Activated naive CD8-positive, alpha-beta T cell treated with anti-CD3 and anti-CD28 coated beads, Interleukin-2, amount 10 ng/mL, durations not matched to agents 7 days and 5 days (primary cell): ENCODE measurements at places on chromosomes 1 and 21. TPM values are rescaled to one million over a fixed set of nuclear protein-coding genes. Genes with fewer than 3 reads are reported as not detected.

DNA sequence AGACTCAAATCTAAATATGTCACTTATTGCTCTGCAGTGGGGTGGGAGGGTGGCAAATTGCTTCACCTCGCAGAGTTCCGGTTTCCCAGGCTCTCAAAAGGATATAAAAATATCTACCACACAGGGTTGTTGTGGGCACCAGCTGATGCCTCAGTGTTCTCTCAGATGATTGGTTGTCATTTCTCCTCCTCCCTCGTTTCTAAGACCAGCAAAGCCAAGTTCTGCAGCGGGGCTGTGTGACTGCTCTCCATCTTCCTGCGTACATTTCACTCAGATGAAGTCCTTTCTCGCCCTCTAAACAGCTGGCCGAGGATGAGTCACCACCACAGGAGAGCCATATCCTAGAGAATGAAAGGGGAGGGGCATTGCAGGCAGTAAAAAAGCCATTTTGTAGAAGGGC, 35.0 kb upstream of the VWA5B1 start:
- H3K27me3 ChIP-seq: peaks cover 14% of the 10 kb centered on the region
- H3K27ac ChIP-seq: no peak overlapping the region
- H3K4me3 ChIP-seq: no peak overlapping the region
- H3K4me1 ChIP-seq: no peaks in the 10 kb centered on the region
- no peak for DNase-seq

The PTCH2 gene
- total RNA-seq: 1.6 TPM

The TPTE gene
- total RNA-seq: not detected

The SYCP1 gene
- not detected for total RNA-seq

The PHGDH gene
- 156 TPM for total RNA-seq

DNA sequence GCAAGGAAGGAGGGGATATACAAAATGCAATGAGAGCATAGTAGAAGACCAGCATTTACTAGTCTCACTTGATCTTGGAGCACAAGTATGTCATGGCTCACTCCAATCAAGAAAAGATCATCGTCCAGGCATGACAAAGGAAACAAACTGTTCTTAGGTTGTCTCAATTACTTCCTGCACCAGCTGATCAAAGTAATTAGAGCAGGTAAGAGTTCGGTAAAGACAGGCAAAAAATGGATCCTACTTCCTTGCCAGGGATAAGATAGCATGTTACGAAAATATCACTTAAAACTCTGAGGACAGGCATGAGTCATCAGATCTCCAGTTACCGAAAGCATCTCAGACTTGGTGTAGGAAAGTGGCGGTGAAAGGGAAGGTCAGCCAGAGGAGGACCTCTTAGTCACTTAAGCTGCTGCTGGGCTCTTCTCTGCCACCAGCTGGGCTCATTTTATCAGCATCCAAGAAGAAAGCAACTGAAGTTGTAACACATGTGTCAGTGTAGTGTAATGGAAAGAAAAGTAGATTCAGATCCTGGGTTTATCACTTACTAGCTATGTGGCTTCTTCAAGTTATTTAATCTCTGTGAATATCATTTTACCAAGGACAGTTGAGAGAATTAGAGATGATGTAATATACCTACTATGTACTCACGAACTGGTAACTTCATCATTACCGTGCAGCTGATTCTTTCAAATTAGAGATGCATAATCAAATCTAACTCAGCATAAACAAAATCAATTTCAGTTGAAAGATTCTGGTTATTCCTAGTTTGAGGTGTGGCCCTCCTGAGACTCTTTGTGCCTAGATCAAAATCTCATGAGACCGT, 46.8 kb downstream of the XCL1 start:
- DNase-seq: no peak
- no peak overlapping the region for H3K27ac ChIP-seq
- H3K4me1 ChIP-seq: no peaks in the 10 kb centered on the region
- H3K27me3 ChIP-seq: peaks cover 10% of the 10 kb centered on the region
- H3K36me3 ChIP-seq: no peaks in the 10 kb centered on the region

GRCh38 chr1:224774378-224774777, 155.1 kb upstream of the DNAH14 start:
- DNase-seq: no peak
- no peaks in the 10 kb centered on the region for H3K4me1 ChIP-seq
- H3K27ac ChIP-seq: no peak overlapping the region

DNA sequence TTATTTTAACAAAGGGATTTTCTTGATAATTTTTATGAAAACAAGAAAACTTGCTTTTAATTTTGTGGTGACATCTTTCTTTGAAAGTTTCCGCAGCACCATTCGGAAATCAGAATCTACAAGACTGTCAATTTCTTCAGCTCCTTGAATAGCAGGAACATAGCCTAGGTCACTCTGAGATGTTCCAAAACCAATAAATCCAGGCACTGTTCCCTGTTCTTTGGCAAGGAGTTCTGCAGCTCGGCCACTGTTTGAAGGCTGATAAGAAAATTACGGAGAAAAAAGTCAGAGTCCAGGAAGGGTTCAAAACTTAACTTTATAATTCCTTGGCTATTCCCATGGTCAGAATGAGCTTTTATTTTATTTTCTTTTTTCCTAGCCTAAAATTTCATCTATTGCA, 6.0 kb downstream of the LTN1 start:
- DNase-seq: no peak
- no peak overlapping the region for H3K27ac ChIP-seq
- H3K36me3 ChIP-seq: peaks cover 36% of the 10 kb centered on the region

The CHODL gene
- total RNA-seq: 0.28 TPM

- no peak overlapping the region for H3K4me3 ChIP-seq
- H3K36me3 ChIP-seq: peaks cover 2% of the 10 kb centered on the region
- DNase-seq: no peak
- peaks cover 2% of the 10 kb centered on the region for H3K4me1 ChIP-seq
- no peaks in the 10 kb centered on the region for H3K27me3 ChIP-seq
These were observed 32.0 kb upstream of the EPHA8 start for GRCh38 chr1:22531251-22531650.
